ENCODE measurements at places on chromosomes 5 and 9.

DNA sequence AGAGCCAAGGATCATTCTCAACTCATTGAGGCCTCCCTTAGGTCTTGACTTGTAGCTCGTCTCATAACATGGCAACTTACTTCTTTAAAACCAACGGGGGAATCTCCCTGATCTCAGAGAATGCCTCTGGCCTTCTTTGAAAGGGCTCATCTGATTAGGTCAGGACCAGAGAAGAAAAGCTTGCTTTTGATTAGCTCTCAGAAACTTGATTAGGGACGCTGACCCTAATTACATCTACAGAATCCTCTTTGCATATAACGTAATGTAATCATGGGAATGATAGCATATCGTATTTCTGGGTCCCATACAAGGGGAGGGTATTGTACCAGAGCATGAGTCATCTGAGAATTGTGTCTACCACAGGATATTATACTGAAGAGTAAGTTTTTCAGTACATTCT, 125.1 kb upstream of the SH3GL2 start:
- H3K27me3 ChIP-seq = no peaks in the 10 kb centered on the region
- H3K36me3 ChIP-seq = no peaks in the 10 kb centered on the region
- no peak for DNase-seq
- no peaks in the 10 kb centered on the region for H3K4me1 ChIP-seq

GRCh38 chr9:130672466-130672865, 8.1 kb downstream of the PRDM12 start:
- no peaks in the 10 kb centered on the region for H3K36me3 ChIP-seq
- peaks cover 16% of the 10 kb centered on the region for H3K27me3 ChIP-seq
- H3K27ac ChIP-seq = no peak overlapping the region
- H3K4me1 ChIP-seq = no peaks in the 10 kb centered on the region
- no peak overlapping the region for H3K4me3 ChIP-seq

DNA sequence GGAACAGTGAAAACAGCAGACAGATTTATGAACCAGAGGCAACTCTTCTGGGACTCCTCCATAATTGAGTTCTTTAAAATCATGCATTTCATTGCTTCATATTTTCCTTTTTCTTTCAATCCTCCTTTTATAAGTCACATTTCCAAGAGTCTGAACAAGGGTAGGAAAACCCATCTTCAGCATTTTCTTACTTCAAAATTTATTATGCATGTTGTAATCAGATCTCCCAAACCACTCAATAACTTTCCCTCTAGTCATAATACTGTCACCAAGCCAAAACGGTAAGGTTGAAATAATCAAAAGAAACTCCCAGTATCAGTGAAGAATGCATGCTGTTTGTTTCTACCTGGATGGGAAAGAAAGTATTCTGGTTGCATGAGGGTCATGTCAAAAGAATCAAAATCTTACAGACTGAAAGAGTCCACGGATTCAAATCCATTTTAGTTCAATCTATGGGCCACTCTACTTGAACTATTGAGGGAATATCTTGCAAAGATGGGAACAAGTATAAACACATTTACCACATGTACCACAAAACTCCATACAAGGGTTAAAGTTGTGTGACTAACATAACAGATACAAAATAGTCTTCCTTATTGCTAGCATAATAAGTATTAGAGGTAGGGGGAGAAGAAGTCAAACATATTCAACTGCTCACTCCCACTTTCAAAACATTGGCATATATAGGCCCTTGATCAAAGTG, 797.3 kb downstream of the MAT2B start:
- DNase-seq = no peak
- H3K4me3 ChIP-seq = no peak overlapping the region
- H3K36me3 ChIP-seq = no peaks in the 10 kb centered on the region
- no peak overlapping the region for H3K27ac ChIP-seq
- no peaks in the 10 kb centered on the region for H3K4me1 ChIP-seq

- no peak overlapping the region for H3K4me3 ChIP-seq
- no peaks in the 10 kb centered on the region for H3K27me3 ChIP-seq
Observed at GRCh38 chr5:121919046-121919445, 42.7 kb upstream of the SRFBP1 start.

DNA sequence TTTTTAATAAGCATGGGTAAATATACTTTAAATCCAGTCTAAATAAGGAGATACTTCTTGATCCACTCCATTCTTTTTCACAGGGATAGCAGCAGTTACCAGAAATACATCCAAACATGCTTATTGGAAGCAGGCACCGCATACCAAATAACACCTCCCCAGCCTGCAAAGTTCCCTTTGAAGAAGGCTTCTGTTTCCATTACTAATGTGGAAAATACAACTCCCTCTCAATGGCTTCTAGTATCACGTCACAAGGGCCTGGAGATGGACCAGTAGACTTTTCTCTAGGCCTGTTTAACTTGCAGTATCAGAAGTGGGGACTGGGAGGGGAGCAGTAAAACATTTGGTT, 20.8 kb downstream of the TMEM245 start:
- no peak overlapping the region for H3K27ac ChIP-seq
- no peaks in the 10 kb centered on the region for H3K27me3 ChIP-seq
- no peak for DNase-seq
- H3K4me3 ChIP-seq = no peak overlapping the region
- no peaks in the 10 kb centered on the region for H3K36me3 ChIP-seq
- peaks cover 4% of the 10 kb centered on the region for H3K4me1 ChIP-seq

DNA sequence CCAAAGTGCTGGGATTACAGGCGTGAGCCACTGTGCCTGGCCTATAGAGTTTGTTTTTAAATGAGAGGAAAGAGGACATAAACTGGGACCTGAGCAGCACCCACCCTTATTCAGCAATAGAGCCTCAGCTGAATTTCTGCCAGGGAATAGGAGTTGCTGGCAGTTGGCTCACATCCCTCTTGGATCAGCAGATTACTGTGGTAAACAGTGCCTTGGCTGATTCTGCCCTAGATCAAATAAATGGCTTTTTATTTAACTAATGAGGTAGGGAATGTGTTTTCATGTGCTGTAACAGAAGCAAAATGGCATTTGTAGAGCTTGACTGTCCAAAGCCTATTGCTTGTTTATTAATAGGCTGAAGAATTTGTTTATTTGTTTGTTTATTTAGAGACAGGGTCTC, 2.1 kb downstream of the ARHGEF37 start:
- no peaks in the 10 kb centered on the region for H3K4me1 ChIP-seq
- no peaks in the 10 kb centered on the region for H3K36me3 ChIP-seq
- peaks cover 4% of the 10 kb centered on the region for H3K27me3 ChIP-seq
- no peak for DNase-seq

DNA sequence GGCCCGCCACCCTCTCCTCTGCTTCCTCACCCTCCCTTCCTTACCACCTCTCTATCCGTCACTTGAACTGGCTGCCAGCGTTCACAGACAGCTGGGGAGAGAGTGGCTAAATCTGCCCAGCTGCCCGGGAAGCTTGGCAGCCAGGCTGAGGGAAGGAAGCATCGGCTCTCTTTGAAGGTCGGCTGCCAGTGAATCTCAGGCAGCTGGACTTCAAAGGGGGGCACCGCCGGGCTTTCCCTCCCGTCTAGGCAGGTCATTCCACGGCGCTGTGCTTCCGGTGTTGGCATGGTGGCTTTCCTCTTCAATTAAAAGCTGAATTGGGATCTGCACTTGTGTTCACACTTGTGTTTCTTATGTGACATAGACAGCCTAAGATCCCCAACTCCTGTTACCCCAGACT, 174.0 kb downstream of the GDNF start:
- no peak overlapping the region for H3K4me3 ChIP-seq
- H3K27ac ChIP-seq = no peak overlapping the region
- no peak for DNase-seq
- 0 out of 2 replicates have a peak, but pooled peaks cover 2% of the 10 kb centered on the region for H3K4me1 ChIP-seq

DNA sequence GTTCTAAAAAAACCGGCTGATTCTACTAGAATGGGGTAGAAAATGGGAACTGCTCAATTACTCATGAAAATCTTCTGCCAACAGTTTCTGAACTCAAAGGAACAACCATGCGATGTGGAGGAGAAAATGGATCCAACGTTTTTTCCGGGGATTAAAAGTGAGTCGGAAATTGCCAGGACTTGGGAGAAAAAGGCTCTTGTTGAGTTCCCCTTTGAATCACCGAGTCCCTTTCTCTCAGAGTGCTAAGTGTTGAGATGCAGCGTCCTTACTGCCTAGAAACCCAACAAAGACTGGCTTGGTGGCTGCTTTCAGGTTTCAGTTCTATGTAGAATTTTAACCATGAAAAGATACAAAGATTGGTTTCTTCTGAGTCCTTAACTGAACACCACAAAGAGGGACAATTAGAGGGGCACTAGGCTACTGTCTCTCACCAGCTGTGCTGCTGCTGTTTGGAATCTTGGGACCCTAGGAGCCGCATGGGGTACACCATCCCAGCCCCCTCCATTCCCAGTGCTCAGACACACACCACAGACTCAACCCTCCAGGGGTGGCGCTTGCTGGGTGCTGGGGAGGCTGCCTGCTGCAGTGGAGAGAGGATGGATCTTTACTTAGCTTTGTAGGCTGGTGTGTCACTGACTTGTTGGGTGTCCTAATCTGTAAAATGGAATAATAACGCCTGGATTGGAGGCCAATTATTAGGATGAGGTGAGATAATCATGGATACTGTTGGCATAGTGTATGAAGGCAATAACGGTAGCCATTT, 21.5 kb upstream of the NEUROG1 start:
- no peaks in the 10 kb centered on the region for H3K27me3 ChIP-seq
- H3K36me3 ChIP-seq = no peaks in the 10 kb centered on the region
- H3K27ac ChIP-seq = no peak overlapping the region

DNA sequence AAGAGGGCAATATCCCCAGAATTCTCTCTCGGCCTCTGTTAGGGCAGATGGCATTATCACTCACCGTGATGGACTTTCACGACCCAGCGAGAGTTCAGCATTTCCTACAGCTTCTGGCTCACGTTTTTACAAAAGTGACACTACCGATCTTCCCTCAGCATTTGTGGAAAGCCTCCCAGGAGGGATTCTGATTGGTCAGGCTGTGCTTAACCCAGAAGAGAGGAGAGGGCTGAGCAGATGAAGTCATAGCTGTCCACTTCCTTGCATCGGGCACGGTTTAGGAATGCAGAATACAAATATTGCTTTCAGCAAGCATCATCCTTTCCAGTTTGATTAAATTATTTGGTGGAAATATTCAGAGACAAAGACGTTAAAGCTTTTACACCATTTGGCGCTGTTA, 277.4 kb upstream of the MSX2 start:
- H3K36me3 ChIP-seq = no peaks in the 10 kb centered on the region
- H3K27ac ChIP-seq = no peak overlapping the region
- no peaks in the 10 kb centered on the region for H3K27me3 ChIP-seq
- DNase-seq = no peak
- H3K4me1 ChIP-seq = no peaks in the 10 kb centered on the region

DNA sequence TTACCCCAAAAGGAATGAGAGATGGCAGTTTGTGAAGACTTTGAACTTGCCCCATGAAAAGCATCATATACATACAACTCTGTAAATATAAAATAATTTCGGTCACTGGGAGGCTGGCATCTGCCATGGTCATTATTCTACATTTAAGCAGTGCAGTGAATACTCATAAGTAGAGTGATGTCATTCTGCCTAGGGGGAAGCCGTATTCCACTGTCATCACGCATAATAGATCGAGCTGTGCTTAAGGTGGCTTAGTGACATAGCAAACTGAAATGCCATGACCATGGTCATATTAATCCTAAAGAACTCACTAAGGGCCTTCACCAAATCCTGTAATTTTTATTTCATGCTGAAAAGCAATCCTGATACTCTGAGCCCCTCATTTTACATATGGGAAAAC, 42.4 kb upstream of the NR4A3 start:
- no peaks in the 10 kb centered on the region for H3K36me3 ChIP-seq
- H3K27ac ChIP-seq = no peak overlapping the region
- H3K4me3 ChIP-seq = no peak overlapping the region
- DNase-seq = no peak

- H3K27me3 ChIP-seq = no peaks in the 10 kb centered on the region
- H3K4me3 ChIP-seq = no peak overlapping the region
- H3K27ac ChIP-seq = no peak overlapping the region
- no peak for DNase-seq
- peaks cover 1% of the 10 kb centered on the region for H3K4me1 ChIP-seq
- H3K36me3 ChIP-seq = no peaks in the 10 kb centered on the region
Observed at GRCh38 chr5:94422812-94423211, 195.6 kb downstream of the KIAA0825 start.

- H3K4me3 ChIP-seq = no peak overlapping the region
- no peaks in the 10 kb centered on the region for H3K27me3 ChIP-seq
- no peaks in the 10 kb centered on the region for H3K36me3 ChIP-seq
Observed at GRCh38 chr5:93503598-93504067, 77.4 kb downstream of the NR2F1-AS1 start.

DNA sequence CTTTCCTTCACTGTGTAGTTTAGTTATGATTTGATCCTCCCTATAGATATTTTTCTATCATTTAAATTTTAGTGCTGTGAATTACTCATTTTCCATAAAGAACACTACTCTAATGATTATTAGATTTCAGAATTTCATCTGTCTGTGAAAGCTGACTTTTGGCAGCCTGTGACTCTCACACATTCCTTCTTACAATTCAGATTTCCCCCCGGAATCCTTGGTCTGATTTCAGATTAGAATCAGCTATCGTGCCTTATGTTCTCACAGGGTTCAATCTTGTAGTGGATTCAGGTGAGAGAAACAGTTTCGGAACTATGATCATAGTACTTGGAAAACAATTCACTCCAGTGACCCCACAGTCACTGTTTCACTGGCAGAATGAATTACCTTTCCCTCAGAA, 26.2 kb downstream of the ZNF474 start:
- no peak overlapping the region for H3K4me3 ChIP-seq
- H3K27ac ChIP-seq = no peak overlapping the region
- no peaks in the 10 kb centered on the region for H3K4me1 ChIP-seq
- H3K27me3 ChIP-seq = no peaks in the 10 kb centered on the region
- no peak for DNase-seq
- H3K36me3 ChIP-seq = no peaks in the 10 kb centered on the region

DNA sequence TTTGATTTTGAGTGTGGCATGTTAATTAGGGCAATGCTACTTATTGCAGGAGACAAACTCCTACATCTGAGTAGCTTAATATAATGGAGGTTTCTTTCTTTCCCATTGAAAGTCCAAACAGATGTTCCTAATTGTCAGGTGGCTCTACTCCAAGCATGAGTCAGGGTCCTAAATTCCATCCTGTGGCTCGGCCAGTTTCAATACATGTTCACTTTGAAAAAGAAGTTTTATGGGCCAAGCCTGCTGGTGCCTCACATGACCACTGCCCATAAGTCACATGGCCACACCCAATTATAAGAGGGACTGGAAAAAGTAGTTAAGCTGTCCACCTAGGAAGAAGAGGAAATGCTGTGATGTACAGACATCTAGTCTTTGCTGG, 170.4 kb downstream of the ARRDC3 start:
- H3K36me3 ChIP-seq = no peaks in the 10 kb centered on the region
- H3K27ac ChIP-seq = no peak overlapping the region
- H3K4me1 ChIP-seq = no peaks in the 10 kb centered on the region

GRCh38 chr9:137610944-137611343, 5.5 kb downstream of the ARRDC1 start:
- H3K36me3 ChIP-seq = peaks cover 16% of the 10 kb centered on the region
- no peak for DNase-seq
- no peak overlapping the region for H3K4me3 ChIP-seq
